ENCODE measurements at places on chromosomes 4 and X.

- no peak for DNase-seq
These were observed 123.7 kb downstream of the CBLL2 start for GRCh38 chrX:22396408-22396807.

- DNase-seq: no peak
These were observed 72.8 kb upstream of the MTNR1A start for GRCh38 chr4:186628058-186628711.

DNA sequence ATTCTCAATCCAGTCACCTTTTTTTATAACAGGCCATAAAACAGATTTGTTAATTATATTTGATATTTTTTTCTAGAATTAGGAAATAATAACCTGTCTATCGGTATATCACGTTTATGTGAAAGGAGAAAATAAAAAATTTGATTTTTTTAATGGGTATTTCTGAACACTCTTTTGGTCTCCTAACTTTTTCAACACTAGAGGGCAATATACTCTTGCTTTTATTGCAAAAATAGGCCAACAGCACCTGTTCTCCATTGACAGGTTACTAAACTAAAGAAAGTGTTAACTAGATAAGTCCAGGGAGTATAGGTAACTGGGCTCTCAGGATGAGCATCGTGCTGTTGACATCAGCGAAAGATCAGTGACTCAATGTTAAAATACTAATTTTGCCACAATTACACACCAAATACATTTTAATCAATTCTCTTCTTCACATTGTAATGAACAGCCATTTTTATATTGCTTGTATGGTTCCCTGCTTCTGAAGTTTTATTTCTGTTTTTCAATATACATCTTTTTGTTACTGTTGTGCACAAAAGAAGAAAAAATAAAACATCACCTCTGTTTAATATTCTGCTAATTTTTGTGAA, 22.8 kb downstream of the NDST4 start:
- DNase-seq: no peak

GRCh38 chr4:14636563-14636962, 365.7 kb upstream of the CPEB2 start:
- DNase-seq: no peak

DNA sequence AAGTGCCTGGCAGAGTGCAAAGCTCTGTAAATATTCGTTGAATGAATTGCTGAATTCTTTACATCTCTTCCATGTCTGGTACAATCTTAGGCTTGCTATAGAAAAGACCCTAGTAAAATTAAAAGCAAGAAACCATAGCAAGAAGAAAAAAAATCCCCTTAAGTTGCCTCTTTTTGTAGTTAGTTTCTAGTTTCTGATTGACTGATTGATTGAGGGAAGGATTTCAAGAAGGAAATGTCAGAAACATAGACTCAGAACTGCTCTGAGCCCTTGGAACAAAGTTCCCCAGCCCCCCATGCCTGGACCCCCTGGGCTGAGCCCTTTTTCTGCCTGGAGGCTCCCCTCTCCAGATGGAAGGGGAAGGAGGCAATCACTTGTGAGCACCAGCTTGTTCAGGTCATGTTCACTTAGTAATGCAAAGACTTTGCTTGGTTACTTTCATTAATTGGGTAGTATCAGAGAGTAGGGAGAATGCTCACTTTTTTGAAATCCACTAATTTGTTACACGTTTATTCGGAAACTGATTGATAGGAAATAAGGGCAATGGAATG, 35.6 kb downstream of the DAPP1 start:
- no peak for DNase-seq

DNA sequence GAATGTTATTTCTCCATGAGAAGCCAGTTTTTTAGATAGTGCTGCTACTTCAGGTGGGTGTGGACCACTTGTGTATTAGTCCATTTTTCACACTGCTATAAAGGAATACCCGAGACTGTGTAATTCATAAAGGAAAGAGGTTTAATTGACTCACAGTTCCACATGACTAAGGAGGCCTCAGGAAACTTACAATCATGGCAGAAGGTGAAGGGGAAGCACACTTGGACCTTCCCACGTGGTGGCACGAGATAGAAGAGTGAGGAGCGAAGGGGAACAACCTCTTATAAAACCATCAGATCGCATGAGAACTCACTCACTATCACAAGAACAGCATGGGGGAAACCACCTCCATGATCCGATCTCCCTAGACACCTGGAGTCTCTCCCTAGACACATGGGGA, 3.4 kb upstream of the PPID start:
- no peak for DNase-seq

DNA sequence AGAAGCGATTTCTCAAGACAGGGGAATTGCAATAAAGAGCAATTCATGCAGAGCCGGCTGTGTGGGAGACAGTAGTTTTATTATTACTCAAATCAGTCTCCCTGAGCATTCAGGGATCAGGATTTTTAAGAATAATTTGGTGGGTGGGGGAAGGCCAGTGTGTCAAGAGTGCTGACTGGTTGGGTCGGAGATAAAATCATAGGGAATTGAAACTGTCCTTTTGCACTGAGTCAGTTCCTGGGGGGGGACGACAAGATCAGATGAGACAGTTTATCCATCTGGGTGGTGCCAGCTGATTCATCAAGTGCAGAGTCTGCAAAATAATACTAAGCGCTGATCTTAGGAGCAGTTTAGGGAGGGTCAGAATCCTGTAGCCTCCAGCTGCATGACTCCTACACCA, 502.4 kb downstream of the NLGN4X start:
- no peak for DNase-seq

GRCh38 chr4:144421839-144422565, 224.0 kb upstream of the HHIP start:
- no peak for DNase-seq

GRCh38 chr4:68358988-68359387, 9.1 kb upstream of the YTHDC1 start:
- no peak for DNase-seq

GRCh38 chrX:66018585-66019309, 21.1 kb downstream of the VSIG4 start:
- DNase-seq: no peak

All from 8988T (cell line).